HFFc6 (cell line): ENCODE measurements at places on chromosomes 5 and 9. TPM values are rescaled to one million over a fixed set of nuclear protein-coding genes. Genes with fewer than 3 reads are reported as not detected.

DNA sequence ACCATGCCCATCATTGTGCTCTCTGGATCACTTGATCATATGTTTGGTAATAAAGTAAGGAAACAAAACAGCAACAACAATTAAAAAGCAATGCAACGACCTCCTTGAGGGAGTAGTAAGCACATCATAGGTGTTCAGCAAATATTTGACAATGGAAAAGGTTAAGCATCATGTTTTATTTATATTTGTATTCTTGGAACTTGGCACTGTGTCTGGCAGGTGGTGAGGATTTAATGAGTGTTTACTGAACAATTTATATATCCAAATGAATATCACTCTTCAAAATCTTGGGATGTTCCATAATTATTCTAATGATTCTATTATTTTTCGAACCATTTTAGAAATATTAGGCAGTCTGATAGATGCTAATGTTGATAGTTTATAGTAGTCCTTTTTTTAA is 6.2 kb downstream of the PIP5K1B start:
- DNase-seq: no peak

- no peak for DNase-seq
Measured at GRCh38 chr5:142924135-142924883, 154.1 kb downstream of the ARHGAP26 start.

DNA sequence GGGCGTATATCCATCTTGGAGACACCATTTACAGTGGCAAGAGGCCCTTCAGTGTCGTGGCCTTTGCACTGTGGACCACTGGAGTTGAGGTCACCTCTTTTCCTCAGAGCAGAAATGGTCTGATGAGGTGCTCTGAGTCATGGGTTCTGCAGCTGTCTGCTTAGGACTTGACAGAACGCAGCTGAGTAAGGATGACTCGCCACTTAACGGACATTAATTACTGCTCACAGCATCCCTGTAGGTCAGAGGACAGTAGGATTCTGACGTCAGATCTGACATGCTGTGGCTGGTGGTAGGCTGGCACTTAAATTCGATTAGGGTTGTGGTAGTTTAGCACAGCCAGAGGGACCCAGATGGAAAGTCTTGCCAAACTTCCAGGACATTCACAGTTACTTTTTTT is 479.4 kb downstream of the DMAC1 start:
- peak; percentile 95 for DNase-seq

Gene GBGT1
- total RNA-seq: 1.7 to 1.9 TPM (median 1.7 TPM) in 3 replicates

DNA sequence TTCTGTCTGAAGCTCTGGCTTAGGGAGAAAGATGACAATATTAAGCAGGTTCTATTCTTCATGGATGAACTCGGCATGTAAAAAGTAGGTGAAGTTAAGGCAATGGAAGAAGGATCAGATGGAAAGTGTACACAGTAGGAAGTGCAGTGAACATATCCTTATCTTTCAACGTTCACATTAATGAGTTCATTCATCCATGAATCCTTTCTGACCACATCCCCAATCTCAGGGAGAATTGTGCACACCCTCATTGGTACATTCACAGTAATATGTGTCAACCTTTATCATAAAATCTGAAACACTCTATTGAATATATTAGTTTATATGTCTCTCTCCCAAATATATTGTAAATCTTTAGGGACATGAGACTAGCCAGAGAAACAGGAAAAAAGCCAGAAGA is 5.5 kb downstream of the GIN1 start:
- no peak for DNase-seq

- no peak for DNase-seq
Measured at GRCh38 chr9:106682420-106682819, 180.5 kb upstream of the ZNF462 start.

Gene RHOBTB3
- 102 and 160 TPM in 2 replicates for total RNA-seq

Gene ZCCHC7
- 18.4 to 20.3 TPM (median 18.5 TPM) in 3 replicates for total RNA-seq

- DNase-seq: no peak
Measured at GRCh38 chr9:127139775-127140174, 17.3 kb upstream of the ANGPTL2 start.

DNA sequence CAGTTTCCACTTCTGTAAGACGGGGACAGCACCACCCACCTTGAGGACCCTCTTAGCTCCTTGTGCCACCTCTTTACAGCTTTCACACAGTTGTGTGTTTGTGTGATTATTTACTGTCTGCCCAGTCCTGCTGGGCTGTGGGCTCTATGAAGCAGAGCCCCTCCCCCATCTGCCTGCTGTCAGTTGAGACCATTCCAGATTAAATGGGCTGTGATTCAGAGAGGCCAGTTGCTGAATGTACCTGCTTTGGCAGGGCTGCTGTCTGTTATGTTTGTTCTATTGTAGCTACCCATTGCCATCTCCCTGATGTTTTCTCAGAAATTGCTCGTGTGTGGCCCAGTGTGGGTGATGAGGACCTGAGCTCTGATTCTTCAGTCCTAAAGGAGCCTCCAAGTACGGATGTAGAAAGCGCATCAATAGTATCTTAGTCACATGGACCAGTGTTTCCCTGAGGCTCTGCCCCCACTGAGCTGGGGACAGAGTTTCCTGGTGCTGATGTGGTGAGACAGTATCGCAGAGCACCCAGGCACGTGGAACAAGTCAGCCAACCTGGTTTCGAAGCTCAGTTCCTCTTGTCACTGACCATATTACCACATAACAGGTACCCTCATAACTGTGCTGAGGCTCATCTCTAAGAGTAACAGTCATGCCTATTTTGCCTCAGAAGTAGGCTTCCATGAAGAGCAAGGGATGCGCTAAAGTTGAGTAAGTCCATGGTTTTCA is 3.7 kb downstream of the ANGPTL2 start:
- DNase-seq: no peak

Gene PPP3R2
- total RNA-seq: not detected in 3 replicates
